CD4-positive, CD25-positive, alpha-beta regulatory T cell (primary cell): ENCODE measurements at places on chromosomes 3 and 15. TPM values are rescaled to one million over a fixed set of nuclear protein-coding genes. Genes with fewer than 3 reads are reported as not detected.

DNA sequence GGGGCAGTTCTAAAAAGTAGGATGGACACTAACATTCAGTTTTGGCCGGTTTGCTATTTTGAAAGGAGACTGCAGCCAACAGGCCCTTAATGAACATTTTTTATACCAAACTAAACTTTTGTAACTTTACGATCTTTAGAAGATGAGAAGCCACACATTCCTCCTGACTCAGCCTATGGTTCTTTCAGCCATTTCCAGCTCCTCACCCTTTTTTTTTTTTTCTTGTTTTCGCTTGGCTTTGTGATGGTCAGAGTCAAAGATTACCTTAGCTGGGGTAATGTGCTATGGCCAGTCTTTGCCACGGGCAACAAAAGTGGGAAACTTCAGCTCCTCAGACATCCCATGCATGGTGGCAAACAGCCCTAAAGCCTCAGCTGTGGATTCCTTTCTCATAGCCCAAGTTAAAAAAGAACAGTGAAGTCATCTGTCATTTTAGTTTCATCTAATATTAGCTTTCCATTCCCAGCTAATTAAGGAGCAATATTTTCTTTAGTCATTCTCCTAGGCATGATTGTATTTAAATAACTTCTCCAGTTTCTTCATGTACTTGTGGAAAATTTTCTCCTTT is 368.7 kb downstream of the MFSD1 start:
- DNase-seq = no peak

DNA sequence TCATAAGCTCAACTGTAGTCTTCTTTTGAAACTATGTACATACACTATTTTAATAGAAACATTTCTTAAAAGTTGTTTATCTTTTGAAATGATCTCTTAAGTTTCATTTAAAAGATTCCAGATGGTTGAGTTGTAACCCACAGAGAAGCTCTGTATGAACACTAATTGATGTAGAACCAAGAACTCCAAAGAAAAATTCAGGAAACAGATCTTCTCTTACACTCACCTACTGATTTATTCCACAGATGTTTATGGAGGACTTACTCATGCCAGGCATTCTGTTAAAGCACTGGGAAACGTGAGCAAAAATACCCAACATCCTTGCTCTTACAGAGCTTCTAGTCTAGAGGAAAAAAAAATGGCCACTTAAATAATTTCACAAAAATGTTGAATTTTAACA is 551.1 kb downstream of the NAALADL2 start:
- no peak for DNase-seq

GRCh38 chr3:148095962-148096361 is 601.7 kb upstream of the AGTR1 start:
- no peak for DNase-seq

The COX5A gene
- total RNA-seq = 91.8 TPM

The HCLS1 gene
- total RNA-seq = 345 TPM
